Esophagus squamous epithelium (tissue), 5 donors: ENCODE measurements at places on chromosomes 16 and 17. TPM values are rescaled to one million over a fixed set of nuclear protein-coding genes. Genes with fewer than 3 reads are reported as not detected.

GRCh38 chr17:13704333-13704732 is 102.6 kb upstream of the HS3ST3A1 start:
- no peaks in the 10 kb centered on the region for H3K36me3 ChIP-seq
- H3K27ac ChIP-seq: no peak overlapping the region
- no peak overlapping the region for H3K4me3 ChIP-seq
- H3K4me1 ChIP-seq: no peaks in the 10 kb centered on the region
- no peak for DNase-seq

- no peak overlapping the region for H3K4me3 ChIP-seq
- H3K4me1 ChIP-seq: no peaks in the 10 kb centered on the region
- H3K36me3 ChIP-seq: no peaks in the 10 kb centered on the region
- no peak for DNase-seq
- H3K27me3 ChIP-seq: peaks cover 59% of the 10 kb centered on the region
- H3K27ac ChIP-seq: no peak overlapping the region
Measured at GRCh38 chr17:28272166-28272565, 46.8 kb upstream of the TMEM97 start.

Gene UNC13D
- total RNA-seq: 21.5 TPM

Gene SLC5A2
- not detected for total RNA-seq

Gene MPO
- total RNA-seq: not detected

Gene RGS11
- 0.88 TPM for total RNA-seq

DNA sequence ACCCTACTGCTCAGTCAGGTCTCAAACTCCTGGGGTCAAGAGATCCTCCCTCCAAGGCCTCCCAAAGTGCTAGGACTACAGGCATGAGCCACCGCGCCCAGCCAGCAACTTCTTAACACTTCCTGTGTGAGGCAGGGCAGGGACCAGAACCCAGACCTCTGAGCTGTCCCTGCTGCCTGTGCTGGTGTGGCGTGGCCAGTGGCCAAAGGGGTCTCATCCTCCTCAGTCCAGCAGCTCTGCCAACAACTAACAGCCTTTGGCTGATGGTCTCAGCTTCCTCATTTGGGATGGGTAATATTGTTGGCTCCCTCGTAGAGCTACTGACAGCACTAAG is 1.4 kb upstream of the LLGL1 start:
- H3K27ac ChIP-seq: no peak overlapping the region
- H3K27me3 ChIP-seq: no peaks in the 10 kb centered on the region
- H3K36me3 ChIP-seq: no peaks in the 10 kb centered on the region
